HepG2 (cell line): ENCODE measurements at places on chromosomes 12 and 14.

DNA sequence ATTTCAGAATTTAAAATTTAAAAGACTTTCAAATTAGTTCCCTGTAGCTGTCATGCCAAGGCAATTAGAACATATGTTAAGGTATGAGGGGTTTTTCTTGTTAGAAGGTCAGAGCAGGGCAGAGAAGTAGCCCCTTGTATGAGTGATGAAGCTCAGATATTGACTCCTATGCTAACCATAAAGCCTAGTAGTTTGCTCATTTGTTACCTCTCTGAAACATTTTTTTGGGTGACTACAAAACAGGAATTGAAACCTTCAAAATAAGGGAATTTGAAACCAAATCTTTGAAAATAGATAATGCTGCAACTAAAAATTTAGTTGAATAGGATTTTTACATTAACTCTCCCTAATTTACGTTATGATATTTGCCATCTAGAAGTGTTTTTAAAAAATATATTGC, 333.5 kb downstream of the NAV3 start:
- DNase-seq: no peak

DNA sequence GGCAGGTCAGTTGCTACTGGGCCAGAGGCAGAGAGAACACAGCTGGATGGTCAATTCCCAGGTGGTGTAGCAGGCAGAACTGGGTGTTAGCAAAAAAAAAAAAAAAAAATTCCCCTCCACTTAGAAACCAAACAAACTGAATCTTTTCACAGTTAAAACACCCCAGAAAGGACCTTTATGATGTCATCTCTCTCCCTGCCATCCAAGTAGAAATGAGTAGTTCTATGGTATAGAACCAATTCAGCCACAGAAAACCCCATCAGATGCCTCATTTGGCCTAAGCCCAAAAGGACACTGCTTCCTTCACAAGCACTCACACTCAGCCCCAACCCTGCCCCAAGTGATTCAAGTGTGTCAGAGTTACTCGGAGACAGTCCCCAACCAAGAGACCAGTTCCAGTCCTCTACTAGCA, 230.8 kb downstream of the DPF3 start:
- DNase-seq: no peak

GRCh38 chr12:29081101-29081500, 68.0 kb upstream of the FAR2 start:
- DNase-seq: no peak

- DNase-seq: no peak
These were observed 28.2 kb downstream of the FOXA1 start for GRCh38 chr14:37566811-37567371.

GRCh38 chr12:132485619-132486018, 4.3 kb upstream of the FBRSL1 start:
- no peak for DNase-seq

DNA sequence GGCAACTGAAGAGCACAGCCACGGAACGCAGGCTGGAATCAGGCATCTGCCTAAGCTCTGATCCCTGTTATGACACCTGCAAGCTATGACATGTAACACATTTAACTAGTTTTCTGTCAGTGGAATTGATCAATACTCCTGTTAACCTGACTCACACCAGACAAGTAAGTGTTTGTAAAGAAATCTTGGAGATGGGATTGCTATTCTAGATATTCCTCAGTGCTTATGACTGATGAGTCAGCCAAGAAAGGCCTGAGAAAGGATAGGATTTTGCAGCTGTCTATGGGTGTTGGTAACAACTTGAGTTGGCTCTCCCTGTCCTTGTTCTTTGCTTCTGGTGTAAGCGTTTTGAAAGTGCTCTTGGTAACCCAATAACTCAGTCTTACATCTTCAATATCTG, 110.5 kb downstream of the GPR135 start:
- DNase-seq: no peak

DNA sequence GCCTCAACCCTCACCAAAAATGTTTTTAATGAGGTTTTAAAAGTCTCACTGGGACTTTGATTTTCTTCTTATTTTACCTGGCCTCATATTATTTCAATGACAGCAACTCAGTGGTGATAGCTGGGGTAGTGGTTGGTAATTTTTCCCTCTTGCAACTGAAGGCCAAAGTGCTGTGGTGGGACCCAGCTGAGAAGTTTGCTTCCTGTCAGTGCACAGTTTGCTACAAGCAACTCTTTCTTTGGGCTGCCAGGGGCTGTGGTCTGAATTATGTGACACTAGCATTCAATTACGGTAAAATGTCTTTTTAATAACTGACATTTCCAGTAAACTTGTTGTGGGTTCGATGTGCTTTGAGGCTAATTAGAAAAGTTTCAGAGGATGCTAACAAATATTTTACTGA, 65.3 kb downstream of the IFNG start:
- DNase-seq: no peak

GRCh38 chr14:104776961-104777807, 18.4 kb downstream of the AKT1 start:
- no peak for DNase-seq

DNA sequence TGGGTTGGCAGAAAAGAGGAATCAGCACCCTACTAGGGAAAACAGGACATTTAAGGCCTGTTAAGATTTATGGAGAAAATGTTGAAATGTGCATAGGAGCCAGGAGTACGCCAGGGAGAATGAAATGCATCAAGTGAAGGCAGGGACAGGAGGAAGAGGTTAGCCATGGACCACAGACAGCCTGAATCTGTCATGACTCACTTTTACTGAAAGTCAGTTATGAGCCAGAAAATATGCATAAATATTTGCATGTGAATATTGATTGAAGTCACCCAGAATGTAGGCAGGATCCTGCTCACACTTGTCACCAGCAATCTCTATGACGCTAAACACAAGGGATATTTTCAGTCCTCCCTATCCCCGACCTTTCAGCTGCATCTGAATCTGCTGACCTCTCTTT, 25.1 kb upstream of the CDK17 start:
- DNase-seq: no peak

- no peak for DNase-seq
These were observed 268.3 kb upstream of the SEL1L start for GRCh38 chr14:81801921-81802320.

DNA sequence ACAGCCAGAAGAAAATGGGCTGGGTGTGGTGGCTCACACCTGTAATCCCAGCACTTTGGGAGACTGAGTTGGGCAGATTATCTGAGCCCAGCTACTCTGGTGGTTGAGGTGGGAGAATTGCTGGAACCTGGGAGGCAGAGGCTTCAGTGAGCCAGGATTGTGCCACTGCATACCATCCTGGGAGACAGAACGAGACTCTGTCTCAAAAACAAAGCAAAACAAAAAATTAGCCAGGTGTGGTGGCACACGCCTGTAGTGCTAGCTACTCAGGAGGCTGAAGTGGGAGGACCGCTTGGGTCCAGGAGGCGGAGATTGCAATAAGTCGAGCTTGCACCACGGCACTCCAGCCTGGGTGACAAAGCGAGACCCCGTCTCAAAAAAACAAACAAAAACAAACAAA, 3.8 kb upstream of the EMP1 start:
- no peak for DNase-seq

DNA sequence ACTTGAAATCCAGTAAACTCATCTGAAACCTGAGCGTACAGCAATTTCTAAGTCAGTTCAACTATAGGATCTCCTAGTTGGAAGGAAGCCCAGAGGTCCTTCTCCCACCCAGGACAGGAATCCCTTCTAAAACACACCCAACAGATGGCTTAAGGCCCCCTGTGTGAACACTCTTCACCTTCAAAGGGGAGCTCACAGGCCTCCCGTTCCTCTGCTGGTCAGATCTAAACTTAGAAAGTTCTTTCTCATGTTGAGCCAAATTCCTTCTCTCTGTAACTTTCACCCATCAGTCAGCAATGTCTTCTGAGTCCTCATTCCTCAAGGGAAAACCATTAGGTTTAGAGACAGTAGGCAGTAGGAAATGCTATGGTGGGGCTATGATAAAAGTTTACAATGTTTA, 355.2 kb downstream of the PCNX1 start:
- no peak for DNase-seq

GRCh38 chr14:72613975-72614319, 280.0 kb downstream of the DPF3 start:
- DNase-seq: no peak
